ENCODE measurements at places on chromosomes 1 and 21.

GRCh38 chr1:203325418-203326091, 20.2 kb downstream of the BTG2 start:
- peak; percentile 82 for DNase-seq

DNA sequence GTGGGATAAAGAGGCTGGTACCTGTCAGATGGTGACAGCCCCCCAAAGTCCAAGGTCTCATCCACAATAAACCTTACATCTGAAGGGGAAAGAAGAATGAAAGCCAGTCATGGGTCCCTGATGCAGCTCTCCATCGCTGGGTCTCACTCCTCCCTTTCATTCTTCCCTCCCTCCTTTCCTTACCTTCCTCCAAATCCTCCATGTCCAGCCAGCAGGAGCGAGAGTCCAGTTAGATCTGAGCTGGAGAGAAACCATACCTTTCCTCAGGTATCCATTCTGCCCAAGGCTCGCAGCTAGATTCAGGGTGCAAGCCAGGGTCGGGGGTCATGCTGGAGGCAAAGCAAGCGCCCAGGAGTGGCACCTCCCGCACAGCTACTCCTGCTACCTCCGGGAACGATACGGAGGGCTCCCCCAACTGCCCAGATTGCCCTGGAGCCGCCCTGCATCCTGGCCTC, 421 bp downstream of the PSRC1 start:
- DNase-seq: no peak

- DNase-seq: no peak
Observed at GRCh38 chr1:53643041-53643880, 95.7 kb downstream of the GLIS1 start.

DNA sequence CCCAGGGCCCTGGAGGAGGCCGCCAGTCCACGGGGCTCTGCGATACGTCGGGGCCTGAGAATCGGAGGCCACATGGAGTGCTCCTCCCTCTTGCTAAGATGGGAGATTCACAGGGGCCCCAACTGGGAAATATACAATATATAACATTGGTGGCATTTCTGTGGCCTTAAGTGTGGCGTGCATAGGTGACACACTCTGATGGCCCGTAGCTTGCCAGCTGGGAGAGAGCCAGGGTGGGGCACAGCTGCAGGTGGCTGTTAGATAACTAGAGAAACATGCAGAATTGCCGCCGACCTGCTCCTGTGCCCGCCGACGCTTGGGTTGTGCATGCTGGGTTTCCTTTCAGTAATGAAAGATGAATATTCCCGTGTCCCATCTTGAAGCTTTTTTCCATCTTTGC, 30.1 kb downstream of the UMODL1 start:
- no peak for DNase-seq

DNA sequence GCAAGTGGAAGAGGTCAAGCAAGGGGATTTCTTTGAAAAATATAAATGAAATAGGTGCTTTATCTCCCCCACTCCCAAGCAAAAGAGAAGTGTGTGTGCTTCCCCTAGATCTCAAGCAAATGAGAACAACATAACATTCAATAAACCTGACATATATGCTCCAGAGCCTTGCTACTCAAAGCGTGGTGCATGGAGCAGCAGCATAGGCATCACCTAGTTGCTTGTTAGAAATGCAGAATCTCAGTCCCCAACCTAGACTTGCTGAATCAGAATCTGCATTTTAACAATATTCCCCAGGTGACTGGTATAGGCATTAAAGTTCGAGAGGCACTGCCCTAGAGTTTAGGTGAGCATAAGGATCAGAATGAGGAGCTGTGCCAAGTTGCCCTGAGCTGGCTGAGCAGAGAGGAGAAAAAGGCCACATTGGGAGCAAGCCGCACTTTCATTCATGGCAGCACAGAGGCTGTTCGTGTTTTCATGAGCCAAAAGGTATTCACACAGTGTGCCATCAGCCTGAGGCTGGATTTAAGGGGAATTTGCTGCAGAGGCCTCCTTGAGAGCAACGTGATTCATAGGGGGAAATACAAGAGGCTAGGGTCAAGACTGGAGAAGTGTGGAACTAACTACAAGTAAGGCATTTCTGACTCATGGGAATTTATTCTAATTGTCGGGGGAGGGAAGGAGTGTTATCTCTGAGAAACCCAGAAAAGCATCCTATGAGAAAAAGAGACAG, 14.3 kb upstream of the LPAR3 start:
- no peak for DNase-seq

DNA sequence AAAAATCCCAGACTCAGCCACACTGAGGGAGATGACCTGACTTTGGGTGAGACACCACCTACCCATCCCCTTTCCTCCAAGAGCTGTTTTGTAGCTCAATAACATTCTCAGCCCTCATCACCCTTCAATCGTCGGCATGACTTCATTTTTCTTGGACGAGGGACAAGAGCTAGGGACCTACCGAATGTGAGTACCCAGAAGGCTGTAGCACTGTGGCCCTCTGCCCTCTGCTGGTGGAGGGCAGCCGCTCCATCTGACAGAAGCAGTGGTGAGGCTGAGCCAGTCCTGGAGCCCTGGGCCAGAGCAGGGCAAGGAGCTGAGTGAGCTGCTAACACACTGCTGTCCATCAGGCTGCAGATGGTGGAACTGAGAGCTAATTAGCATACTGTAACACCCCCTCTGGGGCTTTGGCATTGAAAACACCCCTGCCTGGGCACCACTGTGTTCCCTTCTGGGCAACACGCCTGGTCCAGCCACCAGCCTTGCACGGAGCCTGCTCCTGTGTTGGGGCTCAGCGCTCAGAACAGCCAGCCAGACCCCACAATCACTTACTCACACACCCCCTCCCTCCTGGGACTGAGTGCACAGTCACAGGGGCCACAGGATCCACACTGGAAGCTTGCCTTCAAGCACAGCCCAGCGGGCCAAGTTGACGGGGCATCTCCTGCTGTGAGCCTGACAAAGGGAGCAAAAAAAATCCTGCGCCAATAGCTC, 18.3 kb upstream of the ALPL start:
- DNase-seq: peak; percentile 61

DNA sequence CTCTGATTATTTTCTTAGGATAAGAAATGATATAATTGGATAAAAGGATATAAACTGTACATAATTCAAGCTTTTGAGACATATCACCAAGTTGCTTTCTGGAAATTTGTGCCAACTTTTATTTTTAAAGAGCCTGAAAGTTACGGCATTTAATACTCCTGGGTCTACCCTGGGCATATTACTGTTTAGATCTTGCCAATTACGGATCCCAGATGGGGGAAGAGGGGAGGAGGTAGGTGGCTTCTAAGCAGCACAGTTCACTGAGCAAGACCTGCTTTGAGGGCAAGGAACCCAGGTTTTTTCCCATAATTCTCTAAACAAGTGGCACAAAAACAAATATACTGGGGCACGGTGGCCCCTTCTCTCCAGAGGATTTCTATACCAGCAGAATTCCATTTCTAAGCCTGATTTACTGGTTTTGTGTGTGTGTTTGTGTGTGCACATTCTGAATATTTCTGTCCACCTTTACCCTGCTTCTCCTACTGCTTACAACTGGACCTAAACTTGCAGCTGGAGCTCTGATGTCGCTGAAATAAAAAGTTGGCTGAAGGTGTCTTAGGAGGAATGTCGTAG, 76.7 kb downstream of the LAMC2 start:
- DNase-seq: no peak

DNA sequence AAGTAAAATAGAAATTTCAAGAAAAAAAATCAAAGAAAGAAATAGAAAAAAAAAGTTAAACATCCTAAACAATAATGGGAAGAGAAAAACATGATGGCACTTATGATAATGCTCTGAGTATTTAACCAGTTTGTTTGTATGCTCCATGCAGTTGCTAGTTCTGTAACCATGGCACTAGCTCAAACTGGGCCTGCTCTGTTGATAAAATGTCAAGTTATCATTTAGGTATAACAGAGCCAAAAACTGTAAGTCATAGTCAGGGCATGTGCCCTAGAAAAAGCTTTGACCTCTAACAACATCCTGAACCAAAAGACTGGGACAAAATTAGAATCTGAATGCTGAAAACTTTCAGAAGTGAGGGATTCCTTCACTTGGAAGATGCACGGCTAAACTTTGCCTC, 148.9 kb downstream of the KCNT2 start:
- DNase-seq: no peak

- peak; percentile 26 for DNase-seq
Observed at GRCh38 chr1:111140680-111140967, 601 bp downstream of the CEPT1 start.

GRCh38 chr1:214029796-214030195, 42.0 kb downstream of the PROX1 start:
- DNase-seq: no peak

GRCh38 chr1:79124756-79125155, 118.2 kb upstream of the ADGRL4 start:
- DNase-seq: no peak

GRCh38 chr1:166489356-166489669, 322.5 kb upstream of the FAM78B start:
- DNase-seq: no peak

DNA sequence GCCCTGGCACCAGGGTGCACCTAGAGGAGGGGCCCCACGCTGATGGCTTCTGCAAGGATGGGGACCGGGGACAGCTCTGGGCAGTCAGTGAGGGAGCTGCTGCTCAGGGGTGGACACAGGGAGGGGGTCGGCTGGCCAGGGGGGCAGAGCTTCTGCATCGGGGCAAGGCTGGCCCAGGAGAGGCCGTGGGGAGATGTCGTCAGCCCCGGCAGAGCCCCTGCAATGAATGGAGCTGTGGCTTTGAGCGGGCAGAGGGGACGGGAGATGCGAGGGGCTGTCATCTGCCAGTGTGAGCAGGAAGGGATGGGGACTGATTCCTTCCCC, 31.8 kb downstream of the SLX9 start:
- no peak for DNase-seq

DNA sequence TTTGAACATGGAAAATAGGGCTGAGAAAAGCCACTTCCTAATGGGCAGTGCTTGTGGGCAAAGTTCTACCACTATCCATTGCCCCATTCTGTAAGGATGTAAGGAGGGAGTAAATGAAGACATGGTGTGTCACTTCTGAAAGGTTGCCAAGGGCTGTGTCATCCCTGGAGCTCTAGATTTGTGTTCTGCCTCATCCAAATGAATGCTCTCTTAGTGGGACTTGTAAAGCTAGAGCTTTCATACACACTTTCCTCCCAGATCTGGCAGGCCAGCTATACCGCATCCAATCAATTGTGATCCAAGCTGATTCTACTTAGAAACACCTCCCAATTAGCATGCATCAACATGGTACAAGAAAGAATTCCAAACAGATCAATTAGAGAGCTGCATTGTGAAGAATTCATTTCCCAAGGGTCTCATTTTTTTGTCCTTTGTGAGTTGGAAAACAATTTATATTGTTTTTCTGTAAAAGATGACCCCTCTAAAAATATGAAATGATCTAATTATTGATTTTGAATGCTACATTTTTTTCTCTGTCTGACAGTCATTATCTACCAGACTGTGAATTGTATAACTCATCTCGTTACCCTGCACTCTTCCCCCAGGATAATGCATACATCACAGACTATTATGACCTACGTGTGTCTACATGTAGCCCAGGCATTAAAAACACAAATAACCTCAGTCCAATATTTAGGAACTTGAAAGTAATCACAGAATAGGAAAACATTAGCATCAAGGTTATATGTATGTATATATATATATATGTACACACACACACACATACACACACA, 117.1 kb upstream of the DUSP10 start:
- DNase-seq: no peak

- no peak for DNase-seq
Observed at GRCh38 chr1:47023268-47024140, at the start of gene CYP4X1. CYP4X1 (plus strand) TSS chr1:47023669; CDS start chr1:47023818, 149 bp downstream.

DNA sequence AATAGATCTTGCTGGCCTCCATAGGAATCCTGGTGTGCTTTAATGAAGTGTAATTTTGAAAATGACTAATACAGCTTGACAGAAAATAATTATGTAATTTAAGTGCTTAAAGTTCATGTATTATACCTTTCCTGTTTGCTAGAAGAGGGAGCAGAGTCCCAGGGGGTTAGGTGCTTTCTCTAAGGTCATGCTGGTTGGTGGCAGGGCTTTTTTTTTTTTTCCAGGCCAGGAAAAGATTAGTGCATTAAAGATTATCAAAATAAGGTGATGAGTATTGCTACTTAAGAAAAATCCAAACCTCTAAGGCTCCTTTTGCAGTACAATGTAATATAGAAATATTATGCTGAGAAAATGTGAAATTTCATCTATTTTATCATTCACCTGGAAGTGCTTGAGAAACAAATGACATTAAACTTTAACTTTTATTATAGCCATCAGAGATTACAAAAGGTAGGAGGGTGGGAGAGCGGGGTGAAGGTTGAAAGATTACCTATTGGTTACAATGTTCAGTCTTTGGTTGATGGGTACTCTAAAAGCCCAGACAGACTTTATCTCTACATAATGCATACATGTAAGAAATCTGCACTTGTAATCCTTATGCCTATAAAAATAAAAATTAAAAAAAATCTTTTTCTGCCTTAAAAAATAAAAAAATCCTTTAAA, 110.8 kb downstream of the RABGAP1L start:
- no peak for DNase-seq

- no peak for DNase-seq
Observed at GRCh38 chr1:117058810-117059209, 1.3 kb upstream of the TTF2 start.

- DNase-seq: no peak
Observed at GRCh38 chr1:177172866-177173265, 2.1 kb downstream of the BRINP2 start.

GRCh38 chr1:117025568-117025967, 24.0 kb downstream of the CD101 start:
- no peak for DNase-seq

DNA sequence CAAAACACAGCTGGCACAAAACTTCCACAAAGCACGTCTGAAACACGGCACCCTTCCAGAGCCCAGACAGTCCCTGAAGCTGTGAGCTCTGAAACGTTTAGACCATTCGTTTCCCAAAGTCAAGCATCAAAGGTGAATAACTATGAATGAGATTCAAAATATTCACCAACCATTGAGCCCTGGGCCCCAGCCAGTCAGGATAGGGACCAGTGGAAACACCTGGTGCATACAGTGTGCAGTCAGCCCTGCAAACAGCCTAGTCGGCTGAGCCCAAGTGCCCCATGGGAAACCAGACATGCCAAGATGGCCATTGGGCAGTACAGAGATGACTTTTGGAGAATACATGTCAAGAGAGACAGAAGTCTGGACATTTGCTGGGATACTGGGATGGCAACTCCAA, 90.4 kb upstream of the EDN2 start:
- DNase-seq: no peak

GRCh38 chr1:180615493-180616290, 16.1 kb upstream of the XPR1 start:
- no peak for DNase-seq

DNA sequence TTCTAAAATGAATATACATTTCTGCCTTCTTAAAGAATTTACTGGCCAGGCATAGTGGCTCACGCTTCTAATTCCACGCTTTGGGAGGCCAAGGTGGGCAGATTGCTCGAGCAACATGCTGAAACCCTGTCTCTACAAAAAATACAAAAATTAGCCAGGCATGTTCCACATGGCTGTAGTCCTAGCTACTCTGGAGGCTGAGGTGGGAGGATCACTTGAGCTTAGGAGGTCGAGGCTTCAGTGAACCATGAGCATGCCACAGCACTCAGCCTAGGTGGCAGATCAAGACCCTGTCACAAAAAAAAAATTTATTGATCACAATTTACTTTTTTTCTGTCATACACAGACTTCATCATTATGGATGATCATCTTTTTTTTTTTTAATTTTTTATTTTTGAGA, 11.5 kb downstream of the CDC14A start:
- no peak for DNase-seq
